ENCODE measurements at places on chromosomes 2 and 18.

DNA sequence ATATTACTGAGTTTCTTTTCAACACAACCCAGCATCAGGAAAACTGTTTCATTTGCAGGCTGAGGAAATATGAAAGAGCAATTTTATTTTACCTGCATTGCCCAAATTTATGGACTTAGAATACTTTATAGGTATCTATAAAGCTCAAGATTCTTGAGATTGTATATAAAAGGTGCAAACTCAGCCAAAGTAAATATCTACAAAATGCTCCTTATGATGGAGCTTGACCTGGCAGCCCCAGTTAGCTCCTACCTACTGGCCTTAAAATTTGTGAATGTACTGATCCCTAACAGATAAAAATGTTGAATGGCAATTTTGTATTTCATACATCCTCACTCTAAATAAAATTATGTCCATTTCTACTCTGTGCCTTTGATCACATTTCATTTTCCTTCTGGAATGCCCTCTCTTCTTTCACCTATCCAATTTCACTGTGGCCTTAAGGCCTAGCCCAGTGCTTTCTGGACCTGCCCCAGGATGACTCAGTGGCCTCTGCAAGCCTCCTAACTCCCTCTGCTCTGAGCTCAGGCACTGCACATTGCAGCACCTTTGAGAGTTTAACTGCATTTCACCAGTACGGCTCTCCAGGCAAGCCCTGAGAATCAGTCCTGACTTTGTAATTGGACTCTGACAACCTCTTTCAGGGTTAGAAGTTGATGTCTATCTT, 125.9 kb downstream of the ANTXR1 start:
- DNase-seq: no peak

DNA sequence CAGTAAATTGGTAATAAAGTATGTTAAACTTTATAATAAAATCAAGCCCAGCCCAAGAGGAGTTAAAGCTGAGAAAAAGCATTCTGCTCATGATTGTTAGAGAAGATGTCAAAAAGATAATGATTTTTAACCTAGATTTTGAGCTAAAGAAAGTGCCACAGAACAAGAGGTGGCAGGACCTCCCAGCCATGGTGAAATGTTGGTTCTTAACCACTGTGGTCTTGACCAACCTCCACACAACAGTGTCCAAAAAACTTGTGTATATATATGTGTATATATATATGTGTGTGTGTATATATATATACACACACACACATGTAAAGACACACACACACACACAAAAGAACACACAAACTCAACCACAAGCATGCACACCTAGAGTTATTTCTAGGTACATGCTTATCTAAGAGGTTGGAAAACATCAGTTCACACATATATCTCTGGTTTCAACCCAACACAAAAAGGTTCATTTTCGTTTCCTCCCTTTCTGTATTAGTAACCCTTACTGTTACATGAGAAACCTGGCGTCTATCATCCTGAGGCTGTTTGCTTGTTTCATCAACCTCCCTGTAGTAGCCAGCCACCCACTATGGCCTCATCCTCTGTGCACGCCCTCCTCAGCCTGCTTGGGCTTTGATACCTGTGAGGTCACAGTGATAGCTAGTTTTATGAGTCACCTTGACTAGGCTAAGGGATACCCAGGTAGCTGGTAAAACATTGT, 631.8 kb upstream of the ID2 start:
- peak; percentile 83 for DNase-seq

- no peak for DNase-seq
These were observed 347.0 kb upstream of the ID2 start for GRCh38 chr2:8334866-8335325.

DNA sequence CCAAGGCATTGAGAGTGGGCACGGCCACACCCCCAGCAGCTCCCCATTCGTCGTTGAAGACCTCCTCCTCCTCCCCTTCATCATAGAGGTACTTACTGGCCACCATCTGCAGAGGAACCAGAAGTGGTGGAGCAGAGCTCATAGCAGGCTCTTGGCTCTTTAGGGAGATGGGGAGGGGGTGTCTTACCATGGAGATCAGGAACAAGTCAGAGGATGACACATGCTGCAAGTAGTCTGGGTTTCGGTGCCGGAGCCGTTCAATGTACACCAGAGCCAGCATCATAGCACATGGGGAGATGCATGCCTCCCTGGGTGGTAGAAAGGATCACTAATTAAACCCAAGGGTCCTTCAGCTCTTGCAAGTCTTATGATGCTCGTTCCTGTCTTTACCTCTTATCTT, 1.9 kb downstream of the CNPPD1 start:
- DNase-seq: no peak

- no peak for DNase-seq
These were observed 52.7 kb upstream of the CYP1B1 start for GRCh38 chr2:38128653-38129052.

DNA sequence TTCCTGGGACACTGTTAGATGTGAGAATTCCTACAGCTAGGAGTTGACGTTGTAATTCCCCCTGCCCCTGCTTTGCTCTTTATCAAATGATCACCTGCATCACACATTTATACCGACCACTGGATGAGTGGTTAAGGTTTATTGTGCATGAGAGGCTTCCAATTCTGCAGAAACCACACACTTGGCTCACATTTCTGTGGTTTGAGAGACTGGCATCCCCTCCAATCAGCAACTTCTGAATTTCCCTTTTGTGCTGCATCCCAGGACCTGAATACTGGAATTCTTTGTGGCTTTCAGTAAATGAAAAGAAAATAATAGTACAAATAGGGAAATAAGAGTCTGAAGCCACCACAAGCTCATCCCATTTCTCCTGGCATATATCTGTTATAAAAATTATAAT, 628.7 kb upstream of the PIK3C3 start:
- no peak for DNase-seq

DNA sequence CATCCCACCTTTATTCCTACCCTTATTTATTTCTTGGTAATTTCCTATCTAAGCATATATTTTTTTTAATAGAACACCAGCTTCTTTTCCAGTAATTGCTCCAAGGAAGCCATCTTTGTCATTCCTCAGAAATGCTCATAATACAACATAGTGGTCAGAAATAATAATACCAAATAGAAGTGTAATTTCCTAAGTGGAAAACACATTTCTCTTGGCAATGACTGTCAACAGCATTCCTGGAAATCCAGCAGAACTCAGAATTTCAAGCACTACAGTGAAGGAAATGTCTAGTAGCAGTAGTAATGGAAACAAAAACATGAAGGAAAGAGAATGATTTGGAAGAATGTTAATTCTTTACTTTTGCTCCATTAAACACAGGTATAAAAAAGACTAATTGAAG, 56.6 kb downstream of the GDF7 start:
- no peak for DNase-seq

Data from activated CD4-positive, alpha-beta T cell treated with anti-CD3 and anti-CD28 coated beads, Interleukin-10, Interleukin-2, amounts not matched to agents 100 ng/mL and 50 ng/mL, durations not matched to agents 16 hours and 8 hours (primary cell).